ENCODE measurements at places on chromosomes 7 and 10.

DNA sequence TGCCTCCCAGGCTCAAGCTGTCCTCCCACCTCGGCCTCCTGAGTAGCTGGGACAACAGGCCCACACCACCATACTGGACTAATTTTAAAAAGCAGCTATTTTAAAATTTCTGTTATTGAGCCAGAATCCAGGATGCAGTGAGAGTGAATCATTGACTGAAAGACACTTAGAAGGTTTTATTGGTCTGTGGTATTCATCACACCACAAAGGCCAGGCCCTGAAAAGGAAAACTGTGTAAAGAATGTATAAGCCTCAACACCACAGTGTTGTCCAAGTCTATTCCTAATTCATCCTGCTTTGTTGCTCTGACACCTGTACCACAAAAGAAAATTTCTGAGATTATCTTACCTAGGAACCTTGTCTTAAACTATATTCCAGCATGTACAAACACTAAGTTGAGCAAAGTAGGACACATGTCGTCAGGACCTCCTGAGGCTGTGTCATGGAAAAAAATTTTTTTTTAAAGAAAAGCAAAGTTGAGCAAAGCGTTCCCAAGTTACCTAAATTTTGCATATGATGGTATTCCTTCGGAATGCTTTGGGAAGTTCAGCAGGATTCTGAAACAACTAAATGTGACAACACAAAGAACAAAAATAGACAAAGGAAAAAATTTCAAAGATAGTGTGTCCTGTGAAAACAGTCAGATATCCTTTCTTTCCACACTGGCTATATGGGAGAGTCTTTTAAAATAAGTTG, 129.6 kb upstream of the MKLN1 start:
- DNase-seq: no peak

- peak; percentile 67 for DNase-seq
These were observed 232.2 kb downstream of the DNAJB6 start for GRCh38 chr7:157568770-157569584.

GRCh38 chr7:33130184-33130583, 820 bp downstream of the BBS9 start:
- DNase-seq: no peak

GRCh38 chr10:3774814-3775695, 10.0 kb downstream of the KLF6 start:
- no peak for DNase-seq

GRCh38 chr10:132058111-132058745, 7.5 kb upstream of the JAKMIP3 start:
- no peak for DNase-seq

GRCh38 chr7:156703209-156703608, 62.6 kb downstream of the RNF32 start:
- DNase-seq: no peak

- no peak for DNase-seq
These were observed 622.4 kb downstream of the NRG3 start for GRCh38 chr10:82497439-82497838.

DNA sequence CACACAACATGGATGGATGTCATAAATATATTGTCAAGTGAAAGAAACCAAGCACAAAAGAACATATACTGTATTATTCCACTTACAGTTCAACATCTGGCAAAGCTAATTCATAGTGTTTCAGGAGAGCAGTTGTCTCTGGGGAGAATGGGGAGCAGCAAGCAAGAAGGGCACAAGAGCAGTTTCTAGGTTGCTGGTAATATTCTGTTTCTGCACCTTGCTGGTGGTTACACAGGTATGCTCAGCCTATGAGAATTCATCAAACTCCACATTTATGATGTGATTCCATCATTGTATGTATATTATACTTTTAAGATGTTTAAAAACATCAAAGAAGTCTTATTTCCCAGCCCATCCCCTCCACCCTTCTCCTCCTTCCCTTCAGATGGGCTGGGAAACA, 18.1 kb upstream of the PALS2 start:
- no peak for DNase-seq

- DNase-seq: peak; percentile 64
These were observed 87.7 kb upstream of the PRKCQ start for GRCh38 chr10:6667679-6668270.

- DNase-seq: no peak
These were observed 15.1 kb downstream of the SNX10 start for GRCh38 chr7:26306790-26307189.

DNA sequence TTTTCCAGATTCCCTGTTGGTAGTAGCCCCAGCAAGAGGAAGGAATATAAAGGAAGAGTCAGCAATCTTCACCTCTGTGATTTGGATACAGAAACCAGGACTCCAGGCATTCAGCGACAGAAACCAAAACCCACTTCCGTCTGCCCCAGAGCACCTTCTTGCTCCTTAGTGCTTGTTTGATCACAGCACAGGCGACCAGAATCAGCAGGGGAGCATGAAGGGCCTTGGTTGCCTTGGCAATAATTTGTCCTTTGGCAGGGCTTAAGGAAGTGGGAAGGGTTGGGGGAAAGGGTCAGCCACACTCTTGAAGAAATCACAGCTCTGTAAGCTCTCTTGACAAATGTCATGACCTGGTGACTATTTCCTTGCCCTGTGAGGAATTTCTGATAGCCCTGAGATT, 379.6 kb downstream of the OTUD1 start:
- DNase-seq: no peak

DNA sequence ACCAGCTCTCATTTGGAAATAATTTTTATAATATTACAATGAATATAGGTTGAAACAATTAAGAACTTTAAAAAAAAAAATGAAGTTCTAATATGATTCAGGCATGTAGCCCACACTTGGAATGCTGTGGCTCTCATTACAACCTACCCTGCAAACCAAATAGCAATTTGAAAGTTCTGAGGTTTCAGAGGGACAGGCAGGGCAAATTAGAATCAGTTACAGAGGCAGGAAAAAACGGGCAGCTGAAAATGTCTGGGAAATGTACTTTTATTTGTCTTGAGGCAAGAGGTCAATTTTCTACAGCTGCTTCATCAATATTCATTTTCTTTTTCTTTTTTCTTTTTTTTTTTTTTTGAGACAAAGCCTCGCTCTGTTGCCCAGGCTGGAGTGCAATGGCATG, 95.3 kb downstream of the PIP4K2A start:
- no peak for DNase-seq

DNA sequence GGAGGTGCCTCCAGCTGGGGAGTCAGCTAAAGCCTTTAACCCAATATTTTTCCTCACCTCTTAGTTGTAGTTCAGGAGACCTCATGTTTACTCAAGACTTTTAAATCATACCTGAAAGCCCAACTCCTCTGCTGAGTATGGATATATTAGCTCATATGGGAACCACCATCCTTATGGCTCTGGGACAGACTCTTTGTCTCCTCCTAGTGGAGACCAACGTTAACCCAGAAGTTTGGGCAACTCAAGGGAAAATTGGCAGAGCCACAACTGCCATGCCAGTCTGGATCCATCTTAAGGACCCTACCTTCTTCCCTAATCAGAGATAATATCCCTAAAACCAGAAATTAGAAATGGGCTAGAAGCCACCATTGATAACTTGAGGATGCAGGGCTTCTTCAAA, 80.8 kb downstream of the TMEM106B start:
- DNase-seq: no peak
